ENCODE measurements at places on chromosomes 6 and 20.
A peak's percentile ranks its signal among the peaks of the same experiment; 100 is the strongest.

- H3K27ac ChIP-seq = no peak overlapping the region
- H3K36me3 ChIP-seq = no peaks in the 10 kb centered on the region
- no peaks in the 10 kb centered on the region for H3K27me3 ChIP-seq
- no peaks in the 10 kb centered on the region for H3K4me1 ChIP-seq
- DNase-seq = no peak
- H3K4me3 ChIP-seq = no peak overlapping the region
Measured at GRCh38 chr6:105609375-105609991, 206.6 kb upstream of the PREP start.

DNA sequence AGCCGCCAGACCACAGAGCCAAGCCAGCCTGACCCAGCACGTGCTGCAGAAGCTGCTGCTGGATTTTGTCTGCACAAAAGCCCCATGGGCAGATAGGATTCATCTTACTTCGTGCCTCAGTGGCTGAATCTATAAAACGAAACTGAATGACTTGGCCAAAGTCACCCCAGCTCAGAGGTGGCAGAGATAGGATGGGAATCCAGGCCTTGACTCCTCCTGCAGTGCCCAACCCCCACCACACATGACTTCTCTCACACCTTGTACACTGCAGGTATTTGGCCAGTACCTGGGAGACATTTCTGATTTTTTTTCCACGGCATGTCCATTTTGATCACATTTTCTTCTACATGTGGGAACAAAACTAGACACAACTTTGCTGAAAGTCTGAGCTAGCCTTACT, 182.1 kb downstream of the ANKRD60 start:
- DNase-seq = no peak
- H3K4me3 ChIP-seq = no peak overlapping the region
- H3K27me3 ChIP-seq = no peaks in the 10 kb centered on the region
- H3K4me1 ChIP-seq = no peaks in the 10 kb centered on the region

GRCh38 chr6:129498950-129499842, 210.8 kb downstream of the ARHGAP18 start:
- H3K4me1 ChIP-seq = peaks cover 6% of the 10 kb centered on the region
- no peak overlapping the region for H3K27ac ChIP-seq
- peak; percentile 61 for DNase-seq
- no peaks in the 10 kb centered on the region for H3K27me3 ChIP-seq
- H3K36me3 ChIP-seq = no peaks in the 10 kb centered on the region

- H3K4me1 ChIP-seq = no peaks in the 10 kb centered on the region
- no peak overlapping the region for H3K27ac ChIP-seq
- no peak for DNase-seq
- H3K4me3 ChIP-seq = no peak overlapping the region
- no peaks in the 10 kb centered on the region for H3K36me3 ChIP-seq
Measured at GRCh38 chr6:132995009-132995408, 180.6 kb downstream of the RPS12 start.

- peaks cover 1% of the 10 kb centered on the region for H3K27me3 ChIP-seq
- H3K4me3 ChIP-seq = no peak overlapping the region
- no peak overlapping the region for H3K27ac ChIP-seq
- no peaks in the 10 kb centered on the region for H3K4me1 ChIP-seq
- no peak for DNase-seq
Measured at GRCh38 chr6:167805349-167806060, 21.2 kb upstream of the AFDN start.

DNA sequence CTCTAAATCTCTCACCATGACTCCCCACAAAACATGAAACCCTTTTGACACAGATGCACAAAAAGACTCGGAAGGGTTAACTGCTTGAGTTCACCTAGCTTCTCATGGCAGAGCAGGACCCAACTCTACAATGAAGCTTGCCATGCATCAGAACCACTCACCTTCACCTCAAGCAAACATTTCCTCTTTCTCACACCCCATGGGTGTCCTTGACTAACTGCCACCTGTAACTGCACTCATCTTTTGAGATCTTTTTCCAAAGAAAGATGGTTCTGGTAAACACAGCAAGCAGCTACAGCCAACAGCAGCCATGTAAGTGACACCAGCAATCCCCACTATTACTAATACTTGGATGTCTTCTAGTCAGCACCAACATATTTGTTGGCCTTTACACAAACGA, 76.5 kb downstream of the EFHC1 start:
- no peak for DNase-seq
- no peaks in the 10 kb centered on the region for H3K36me3 ChIP-seq
- no peaks in the 10 kb centered on the region for H3K4me1 ChIP-seq
- no peaks in the 10 kb centered on the region for H3K27me3 ChIP-seq
- H3K27ac ChIP-seq = no peak overlapping the region

- no peaks in the 10 kb centered on the region for H3K36me3 ChIP-seq
- DNase-seq = no peak
- no peak overlapping the region for H3K4me3 ChIP-seq
- H3K27me3 ChIP-seq = no peaks in the 10 kb centered on the region
- H3K4me1 ChIP-seq = no peaks in the 10 kb centered on the region
- H3K27ac ChIP-seq = no peak overlapping the region
Measured at GRCh38 chr6:132053511-132053910, 102.3 kb upstream of the CCN2 start.

- no peak for DNase-seq
- no peaks in the 10 kb centered on the region for H3K36me3 ChIP-seq
- H3K4me3 ChIP-seq = no peak overlapping the region
- H3K4me1 ChIP-seq = no peaks in the 10 kb centered on the region
- peaks cover 4% of the 10 kb centered on the region for H3K27me3 ChIP-seq
- H3K27ac ChIP-seq = no peak overlapping the region
Measured at GRCh38 chr6:45970326-45970725, 45.3 kb downstream of the CLIC5 start.

GRCh38 chr20:62205618-62206387, 14.3 kb downstream of the HRH3 start:
- H3K27me3 ChIP-seq = no peaks in the 10 kb centered on the region
- H3K27ac ChIP-seq = no peak overlapping the region
- H3K4me1 ChIP-seq = no peaks in the 10 kb centered on the region
- DNase-seq = no peak
- no peak overlapping the region for H3K4me3 ChIP-seq
- peaks cover 16% of the 10 kb centered on the region for H3K36me3 ChIP-seq

- H3K36me3 ChIP-seq = no peaks in the 10 kb centered on the region
- H3K27ac ChIP-seq = no peak overlapping the region
- no peaks in the 10 kb centered on the region for H3K4me1 ChIP-seq
- no peaks in the 10 kb centered on the region for H3K27me3 ChIP-seq
- no peak overlapping the region for H3K4me3 ChIP-seq
Measured at GRCh38 chr6:145086197-145086596, 649.1 kb downstream of the EPM2A start.

DNA sequence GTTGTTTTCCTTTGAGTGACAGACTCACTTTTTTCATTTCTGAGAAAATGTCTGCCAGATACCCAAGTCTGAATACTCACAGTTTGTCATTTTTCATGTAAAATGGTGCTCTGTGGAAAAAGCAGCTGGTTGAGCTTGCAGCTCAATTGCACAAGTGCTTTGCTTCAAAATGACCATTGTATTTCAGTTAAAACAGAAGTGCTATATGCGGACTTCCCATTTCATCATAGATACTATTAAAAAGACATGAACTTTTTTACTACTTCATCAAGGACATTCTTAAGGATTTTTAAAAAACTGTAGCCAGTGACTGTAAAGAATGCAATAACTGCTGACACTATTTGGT, 61.5 kb downstream of the KCNS1 start:
- H3K27ac ChIP-seq = peak overlapping the region; percentile 34
- peaks cover 75% of the 10 kb centered on the region for H3K36me3 ChIP-seq
- H3K4me3 ChIP-seq = no peak overlapping the region
- no peaks in the 10 kb centered on the region for H3K27me3 ChIP-seq
- H3K4me1 ChIP-seq = peaks cover 65% of the 10 kb centered on the region

- no peaks in the 10 kb centered on the region for H3K36me3 ChIP-seq
- no peak for DNase-seq
- H3K27me3 ChIP-seq = no peaks in the 10 kb centered on the region
Measured at GRCh38 chr20:49450281-49450721, 32.2 kb downstream of the KCNB1 start.

DNA sequence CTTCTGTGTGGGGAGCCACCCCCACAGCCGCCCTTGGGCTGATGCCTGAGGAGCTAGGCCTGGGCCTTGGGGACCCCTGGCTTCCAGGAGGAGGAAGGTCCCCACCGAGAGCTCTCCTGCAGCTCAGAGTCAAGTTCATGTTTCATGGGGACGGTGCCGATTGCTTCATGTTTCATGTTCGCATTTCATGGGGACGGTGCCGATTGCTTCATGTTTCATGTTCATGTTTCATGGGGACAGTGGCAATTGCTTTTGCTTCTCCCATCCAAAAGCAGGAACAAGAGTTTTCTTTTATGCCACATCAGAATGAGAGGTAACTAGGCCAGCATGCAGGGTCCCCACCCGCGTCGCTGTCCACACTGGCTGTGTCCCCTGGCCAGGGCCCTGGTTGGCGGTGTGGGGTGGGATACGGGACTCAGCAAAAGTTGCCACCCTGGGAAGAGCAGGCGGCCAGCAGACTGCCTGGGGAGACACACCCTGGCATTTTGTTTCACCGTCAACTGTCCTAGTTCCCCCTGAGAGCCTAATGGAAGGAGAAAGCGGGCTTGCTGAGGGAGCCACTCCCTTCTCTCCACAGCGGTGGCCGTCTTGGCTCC, 46.0 kb downstream of the DACT2 start:
- H3K4me1 ChIP-seq = no peaks in the 10 kb centered on the region
- H3K36me3 ChIP-seq = no peaks in the 10 kb centered on the region
- no peaks in the 10 kb centered on the region for H3K27me3 ChIP-seq
- no peak for DNase-seq
- H3K27ac ChIP-seq = no peak overlapping the region

DNA sequence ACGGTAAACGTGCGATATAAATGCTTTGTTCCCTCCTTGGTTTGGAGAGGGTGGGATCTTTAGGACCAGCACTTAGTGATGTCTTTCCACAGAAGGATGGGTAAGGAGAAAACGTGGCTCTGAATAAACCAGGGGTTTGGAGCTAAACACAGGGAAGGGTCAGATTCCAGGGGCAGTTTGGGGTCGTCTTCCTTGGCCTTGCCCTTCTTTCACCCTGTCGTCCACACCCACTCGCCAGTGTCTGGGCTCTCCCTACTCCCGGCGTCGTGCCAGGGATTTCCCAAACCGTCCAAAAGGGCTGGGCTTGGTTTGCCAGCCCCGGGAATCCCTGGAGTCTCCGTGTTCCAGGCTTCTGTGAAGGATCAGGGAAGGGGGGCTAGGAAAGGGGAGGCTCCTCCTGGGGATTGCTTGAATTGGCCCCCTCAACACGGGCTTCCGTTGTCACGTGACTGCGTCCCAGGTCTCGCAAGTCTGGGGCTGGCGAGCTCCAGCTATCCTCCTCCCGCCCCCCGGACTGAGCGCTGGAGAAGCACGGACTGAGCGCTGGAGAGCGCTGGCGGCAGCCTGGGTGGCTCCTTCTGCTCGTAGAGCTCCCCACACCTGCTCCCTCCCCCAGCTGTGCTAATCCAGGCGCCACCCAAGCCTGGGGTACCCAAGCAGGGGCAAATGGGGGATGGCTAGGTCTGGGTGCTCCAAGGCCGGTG, 9.4 kb upstream of the ARMC12 start:
- peak overlapping the region; percentile 90 for H3K27ac ChIP-seq
- peaks cover 67% of the 10 kb centered on the region for H3K4me1 ChIP-seq
- no peaks in the 10 kb centered on the region for H3K36me3 ChIP-seq
- H3K4me3 ChIP-seq = peak overlapping the region; percentile 58

DNA sequence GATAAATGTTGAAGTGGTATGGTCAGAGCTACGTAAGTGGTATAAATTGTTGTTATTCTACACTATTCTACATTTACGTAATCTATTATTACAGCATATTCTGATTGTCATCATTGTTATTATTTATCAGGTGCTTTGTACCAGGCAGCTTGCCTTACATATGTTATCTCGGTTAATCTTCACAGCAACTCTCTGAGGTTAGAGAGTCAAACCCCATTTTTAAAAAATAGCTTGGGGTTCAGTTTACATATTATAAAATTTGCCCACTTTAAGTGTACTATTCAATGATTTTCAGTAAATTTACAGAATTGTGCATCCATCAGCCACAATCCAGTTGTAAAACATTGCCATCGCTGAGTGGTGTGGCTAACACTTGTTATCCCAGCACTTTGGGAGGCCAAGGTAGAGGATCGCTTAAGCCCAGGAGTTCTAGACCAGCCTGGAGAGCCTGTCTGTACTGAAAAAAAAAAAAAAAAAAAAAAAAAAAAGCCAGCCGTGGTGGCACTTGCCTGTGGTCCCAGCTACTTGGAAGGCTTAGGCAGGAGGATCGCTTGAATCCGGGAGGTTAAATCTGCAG, 35.5 kb downstream of the PPP1R16B start:
- peak; percentile 39 for DNase-seq
- H3K4me1 ChIP-seq = peaks cover 80% of the 10 kb centered on the region
- peaks cover 19% of the 10 kb centered on the region for H3K36me3 ChIP-seq
- H3K4me3 ChIP-seq = peak overlapping the region; percentile 72

GRCh38 chr6:121867095-121867494, 431.6 kb downstream of the GJA1 start:
- H3K4me3 ChIP-seq = no peak overlapping the region
- H3K36me3 ChIP-seq = no peaks in the 10 kb centered on the region
- no peak for DNase-seq
- no peaks in the 10 kb centered on the region for H3K4me1 ChIP-seq

DNA sequence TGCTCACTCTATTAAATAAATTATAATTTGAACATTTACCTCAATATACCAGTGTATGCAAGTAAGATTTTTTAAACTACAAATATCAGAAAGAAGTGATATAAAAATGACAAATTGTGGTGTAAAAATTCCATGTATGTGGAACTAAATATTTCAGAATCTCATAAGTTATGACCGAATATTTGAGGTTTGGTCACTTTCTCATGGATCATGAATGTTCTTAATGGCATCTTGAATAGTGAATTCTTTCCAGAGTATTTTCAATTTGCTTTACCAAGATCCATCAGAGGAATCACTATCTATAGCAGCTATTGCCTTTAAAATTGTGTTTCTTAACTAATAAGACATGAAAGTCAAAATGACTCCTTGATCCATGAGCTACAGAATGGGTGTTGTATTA, 950.6 kb downstream of the TBC1D32 start:
- no peak overlapping the region for H3K27ac ChIP-seq
- no peaks in the 10 kb centered on the region for H3K36me3 ChIP-seq
- H3K4me1 ChIP-seq = no peaks in the 10 kb centered on the region
- DNase-seq = no peak
- no peaks in the 10 kb centered on the region for H3K27me3 ChIP-seq
- H3K4me3 ChIP-seq = no peak overlapping the region

DNA sequence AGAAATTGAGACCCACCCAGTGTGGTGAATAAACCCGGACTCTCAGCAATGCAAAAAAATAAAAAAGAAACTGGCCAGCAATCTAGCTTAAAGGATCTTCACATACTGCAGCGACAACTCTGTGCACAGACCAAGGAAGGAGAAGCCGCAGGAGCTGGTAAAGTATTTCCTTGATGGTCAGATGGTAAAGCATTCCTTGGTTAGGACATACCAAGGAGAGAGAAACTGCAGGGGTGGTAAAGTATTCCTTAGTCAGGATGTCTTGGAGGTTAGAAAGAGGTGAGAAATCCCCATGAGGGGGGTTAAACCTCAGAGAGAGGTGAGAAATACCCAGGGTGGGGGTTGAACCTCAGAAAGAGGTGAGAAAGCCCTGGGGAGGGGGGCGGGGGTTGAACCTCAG, 86.8 kb downstream of the PLG start:
- H3K36me3 ChIP-seq = no peaks in the 10 kb centered on the region
- no peaks in the 10 kb centered on the region for H3K4me1 ChIP-seq
- no peak overlapping the region for H3K27ac ChIP-seq
- H3K27me3 ChIP-seq = no peaks in the 10 kb centered on the region
- DNase-seq = no peak

Measured in CD4-positive, CD25-positive, alpha-beta regulatory T cell (primary cell).